Right atrium auricular region (tissue), 2 donors: ENCODE measurements at places on chromosomes 6 and 20. TPM values are rescaled to one million over a fixed set of nuclear protein-coding genes. Genes with fewer than 3 reads are reported as not detected.

The TMEM170B gene
- 3.6 TPM for total RNA-seq

The EEF1A2 gene
- total RNA-seq: 886 TPM

The IPCEF1 gene
- total RNA-seq: 0.51 TPM

The FOXQ1 gene
- not detected for total RNA-seq

The SLC17A2 gene
- not detected for total RNA-seq

The SLC22A7 gene
- not detected for total RNA-seq

The LY6G6D gene
- total RNA-seq: not detected

The ARG1 gene
- total RNA-seq: 1.1 TPM

The TUBE1 gene
- 32.3 TPM for total RNA-seq

The MEP1A gene
- not detected for total RNA-seq

The CDH22 gene
- 4.4 TPM for total RNA-seq

The NKX2-4 gene
- total RNA-seq: not detected

The RAET1E gene
- total RNA-seq: 4.3 TPM

The ZKSCAN4 gene
- 2.0 TPM for total RNA-seq

The GRIK2 gene
- total RNA-seq: 7.7 TPM
